ENCODE measurements at places on chromosomes 6 and 20. TPM values are rescaled to one million over a fixed set of nuclear protein-coding genes. Genes with fewer than 3 reads are reported as not detected.

GRCh38 chr6:75643173-75643572 lies 41.5 kb downstream of the SENP6 start:
- no peak overlapping the region for H3K27ac ChIP-seq
- H3K4me1 ChIP-seq, result no peaks in the 10 kb centered on the region
- H3K27me3 ChIP-seq, result no peaks in the 10 kb centered on the region
- no peak for DNase-seq
- peaks cover 22% of the 10 kb centered on the region for H3K36me3 ChIP-seq
- H3K4me3 ChIP-seq, result no peak overlapping the region

GRCh38 chr6:132527791-132528190 lies 10.3 kb upstream of the TAAR9 start:
- H3K36me3 ChIP-seq, result no peaks in the 10 kb centered on the region
- H3K4me3 ChIP-seq, result no peak overlapping the region
- peaks cover 23% of the 10 kb centered on the region for H3K27me3 ChIP-seq
- no peaks in the 10 kb centered on the region for H3K4me1 ChIP-seq

DNA sequence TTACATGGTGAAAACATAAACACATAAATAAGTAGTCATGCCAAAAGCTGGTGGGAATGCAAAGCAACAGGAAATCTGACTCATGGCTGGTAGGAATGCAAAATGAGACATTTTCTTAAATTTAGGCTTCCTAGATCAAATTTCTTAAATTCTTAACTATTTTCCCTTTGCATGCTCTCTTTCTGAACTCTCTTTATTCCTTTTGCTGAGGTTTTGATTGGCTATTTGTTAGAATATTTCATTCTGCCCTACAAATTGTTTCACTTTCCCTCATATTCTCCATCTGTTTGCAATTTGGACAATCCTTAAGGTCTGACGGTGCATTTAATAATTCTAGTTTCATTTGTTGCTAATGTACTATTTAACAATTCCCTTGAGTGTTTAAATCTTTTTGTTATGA lies 437.5 kb upstream of the RGS17 start:
- H3K27ac ChIP-seq, result no peak overlapping the region
- no peaks in the 10 kb centered on the region for H3K36me3 ChIP-seq
- H3K4me3 ChIP-seq, result no peak overlapping the region
- no peaks in the 10 kb centered on the region for H3K4me1 ChIP-seq

GRCh38 chr20:37987602-37988290 lies 45.5 kb downstream of the TTI1 start:
- peaks cover 30% of the 10 kb centered on the region for H3K36me3 ChIP-seq
- no peak overlapping the region for H3K27ac ChIP-seq
- H3K27me3 ChIP-seq, result no peaks in the 10 kb centered on the region
- no peak for DNase-seq
- H3K4me3 ChIP-seq, result no peak overlapping the region

GRCh38 chr6:89680551-89680950 lies 42.0 kb upstream of the LYRM2 start:
- no peak overlapping the region for H3K27ac ChIP-seq
- no peak for DNase-seq
- no peaks in the 10 kb centered on the region for H3K4me1 ChIP-seq
- H3K4me3 ChIP-seq, result no peak overlapping the region
- H3K27me3 ChIP-seq, result no peaks in the 10 kb centered on the region
- H3K36me3 ChIP-seq, result peaks cover 61% of the 10 kb centered on the region

DNA sequence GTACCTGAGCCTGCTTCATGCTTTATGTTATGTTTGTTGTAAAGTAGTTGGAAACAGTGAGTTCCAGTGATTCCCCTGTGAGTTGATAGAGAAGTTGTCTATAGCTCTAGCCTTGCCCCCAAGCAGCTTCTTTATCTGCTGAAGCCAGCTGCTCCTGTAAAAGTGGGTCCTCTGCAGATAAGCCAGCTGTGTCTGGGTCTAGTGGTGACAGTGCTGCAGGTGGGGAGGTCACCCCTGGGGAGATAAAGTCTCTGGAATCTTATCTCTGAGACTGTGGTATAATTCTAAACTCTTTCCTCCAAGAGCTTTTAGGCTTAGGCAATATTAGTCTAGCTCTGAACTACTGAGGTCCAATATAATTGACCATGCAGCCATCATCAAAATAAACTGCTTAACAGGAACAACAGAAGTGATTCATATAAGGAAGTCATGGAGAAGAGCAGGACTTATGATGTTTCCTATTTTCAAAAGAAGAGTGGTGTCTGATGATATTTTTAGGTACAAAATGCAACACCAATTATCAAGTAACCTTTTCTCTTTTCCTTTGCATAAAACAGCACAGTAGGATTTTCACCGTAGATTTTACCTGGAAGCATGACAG lies 44.2 kb upstream of the TMEM217 start:
- no peak overlapping the region for H3K4me3 ChIP-seq
- no peaks in the 10 kb centered on the region for H3K27me3 ChIP-seq
- peaks cover 11% of the 10 kb centered on the region for H3K36me3 ChIP-seq
- no peak overlapping the region for H3K27ac ChIP-seq

DNA sequence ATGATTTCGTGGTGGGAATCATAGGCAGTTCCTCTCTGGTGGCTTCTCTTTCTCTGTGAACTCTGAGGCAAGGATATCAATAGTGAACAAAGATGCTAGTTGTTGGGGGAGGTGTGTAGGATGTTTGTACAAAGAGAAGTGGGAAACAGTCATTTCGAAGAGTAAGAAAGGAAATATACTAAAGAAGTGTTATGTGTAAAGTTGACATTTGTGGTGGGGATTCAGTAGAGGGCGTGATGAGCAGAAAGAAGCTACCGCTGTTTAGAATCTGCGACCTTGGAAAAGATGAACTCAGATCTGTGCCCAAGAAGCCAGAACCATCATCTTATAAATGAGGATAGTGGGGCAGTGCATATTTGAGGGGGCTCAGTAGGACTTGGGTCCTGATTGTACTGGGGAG lies 11.4 kb downstream of the SLC35F1 start:
- H3K27me3 ChIP-seq, result peaks cover 12% of the 10 kb centered on the region
- H3K4me3 ChIP-seq, result no peak overlapping the region
- no peaks in the 10 kb centered on the region for H3K36me3 ChIP-seq
- H3K4me1 ChIP-seq, result no peaks in the 10 kb centered on the region

DNA sequence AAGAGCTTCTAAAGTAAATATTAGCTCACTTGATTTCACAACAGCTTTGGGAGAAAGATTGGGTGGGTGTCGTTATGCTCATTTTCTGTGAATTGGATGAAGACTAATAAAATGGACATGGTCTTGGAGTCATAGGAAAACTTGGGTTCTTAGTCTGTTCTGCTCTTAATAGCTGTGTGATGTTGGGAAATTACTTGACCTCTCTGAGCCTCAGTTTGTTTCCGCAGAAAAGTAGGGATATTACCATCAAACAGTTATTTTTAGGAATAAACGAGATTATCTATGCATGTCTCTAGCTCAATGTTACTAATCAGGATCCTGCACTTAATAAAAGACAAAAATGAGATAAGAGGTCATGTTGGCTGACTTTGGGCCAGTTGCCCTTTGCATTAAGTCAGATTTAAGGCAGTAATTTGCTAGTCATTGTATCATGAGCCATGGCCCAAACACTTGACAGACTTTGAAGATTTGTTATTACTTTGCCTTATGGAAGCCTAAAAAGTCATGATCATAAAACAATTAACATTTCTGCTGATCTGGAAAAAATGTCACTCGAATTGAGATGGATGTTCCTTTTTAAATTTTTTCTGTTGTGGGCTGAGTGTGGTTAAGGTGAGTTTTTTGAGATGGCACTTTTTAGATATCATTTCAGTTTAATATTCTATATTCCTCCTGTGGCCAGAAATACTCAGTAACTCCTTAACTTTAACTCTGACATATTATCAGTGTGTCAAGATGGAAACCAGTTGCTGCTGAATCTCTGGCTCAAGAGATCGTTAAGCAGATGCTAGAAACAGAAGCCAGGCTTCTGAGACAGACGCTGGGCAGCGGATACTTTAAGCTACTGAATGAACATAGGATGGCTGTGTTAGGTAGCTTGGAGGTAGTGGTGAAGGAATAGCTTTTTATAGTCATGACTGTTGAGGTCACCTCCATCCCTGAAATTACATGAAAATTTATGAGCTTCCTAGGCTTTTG lies 291.6 kb downstream of the PHF3 start:
- H3K27me3 ChIP-seq, result peaks cover 3% of the 10 kb centered on the region
- DNase-seq, result no peak
- no peak overlapping the region for H3K4me3 ChIP-seq
- H3K36me3 ChIP-seq, result no peaks in the 10 kb centered on the region

- no peak overlapping the region for H3K4me3 ChIP-seq
- no peak for DNase-seq
These were observed 221.8 kb upstream of the SOX4 start for GRCh38 chr6:21371676-21372171.

Gene MYH7B
- total RNA-seq, result 0.22 TPM

Gene BTN1A1
- not detected for total RNA-seq

Gene SLC17A3
- not detected for total RNA-seq
